ENCODE measurements at places on chromosomes 1 and 21.

GRCh38 chr1:29387210-29387609, 150.9 kb downstream of the PTPRU start:
- no peak for DNase-seq

GRCh38 chr1:181178241-181178879, 89.9 kb downstream of the IER5 start:
- DNase-seq = no peak

DNA sequence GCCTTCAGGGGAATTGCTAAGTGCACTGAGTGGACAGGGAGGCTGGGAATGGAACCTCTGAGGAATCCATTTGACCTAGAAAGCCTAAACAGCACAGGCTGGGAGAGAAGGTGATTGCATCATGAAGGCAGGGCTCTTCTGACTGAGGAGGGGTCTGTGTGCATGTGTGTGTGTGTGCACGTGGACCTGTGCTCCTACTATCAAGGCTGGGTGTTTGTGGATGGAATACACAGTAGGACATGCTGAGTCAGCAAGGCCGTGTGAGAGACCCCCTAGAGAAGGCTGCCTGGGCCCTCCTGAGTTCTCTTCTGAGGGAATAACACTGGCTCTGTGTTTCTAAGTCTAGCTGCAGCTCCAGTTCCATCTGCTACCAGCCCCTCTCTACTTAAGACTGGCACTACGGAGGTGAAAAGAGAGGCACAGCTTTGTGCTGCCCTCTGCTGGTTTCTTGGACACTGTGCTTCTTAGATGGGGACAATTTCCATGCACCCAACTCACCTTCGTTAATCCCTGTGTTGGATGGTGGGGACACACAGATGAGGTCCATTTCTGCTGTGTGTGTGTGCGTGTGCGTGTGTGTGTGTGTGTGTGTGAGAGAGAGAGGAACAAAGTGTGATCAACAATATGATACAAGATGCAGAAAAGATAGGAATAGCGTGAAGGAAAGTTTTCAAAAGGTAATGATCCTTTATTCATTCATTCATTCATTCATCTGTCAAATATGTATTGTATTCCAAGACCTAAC, 6.2 kb upstream of the EFCAB14 start:
- peak; percentile 68 for DNase-seq

DNA sequence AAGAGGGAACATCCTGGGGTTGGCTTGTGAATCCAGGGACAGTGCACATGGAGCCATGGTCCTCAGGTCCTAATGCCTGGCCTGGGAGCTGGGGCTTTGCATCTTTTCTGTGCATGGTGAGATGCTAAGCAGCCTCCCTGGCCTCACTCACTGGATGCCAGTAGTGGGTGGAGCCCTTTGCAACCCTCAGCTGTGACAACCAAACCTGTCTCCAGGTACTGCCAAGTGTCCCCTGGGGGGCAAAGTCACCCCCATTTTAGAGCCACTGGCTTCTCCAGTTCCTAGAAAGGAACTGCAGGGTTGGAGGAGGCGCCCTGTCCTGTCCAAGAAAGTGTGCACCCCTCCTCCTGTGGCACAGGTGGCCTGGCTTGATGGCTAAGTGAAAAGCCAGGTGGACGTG, 44.6 kb upstream of the GRIK3 start:
- DNase-seq = no peak

GRCh38 chr21:30518876-30519275, 16.9 kb upstream of the KRTAP19-5 start:
- DNase-seq = no peak

DNA sequence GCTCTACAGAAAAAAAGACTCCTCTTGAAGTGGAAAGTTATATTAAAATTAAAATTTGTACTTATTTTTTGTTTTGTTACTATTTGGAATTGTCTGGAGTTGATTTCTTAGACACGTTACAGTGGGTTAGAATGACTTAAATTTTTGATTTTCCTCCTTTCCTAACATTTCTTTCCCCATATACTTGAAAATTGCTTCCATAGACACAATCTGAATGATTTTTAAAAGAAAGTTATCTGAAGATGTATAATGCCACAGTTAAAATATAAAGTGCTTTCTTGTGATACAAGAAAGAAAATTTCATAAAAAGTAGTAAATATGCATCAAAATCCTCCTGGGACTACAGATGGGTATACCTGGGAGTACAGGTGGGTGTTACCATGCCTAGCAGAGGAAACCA, 2.3 kb downstream of the HS2ST1 start:
- no peak for DNase-seq

GRCh38 chr1:44072204-44072603, 40.9 kb upstream of the SLC6A9 start:
- DNase-seq = no peak

DNA sequence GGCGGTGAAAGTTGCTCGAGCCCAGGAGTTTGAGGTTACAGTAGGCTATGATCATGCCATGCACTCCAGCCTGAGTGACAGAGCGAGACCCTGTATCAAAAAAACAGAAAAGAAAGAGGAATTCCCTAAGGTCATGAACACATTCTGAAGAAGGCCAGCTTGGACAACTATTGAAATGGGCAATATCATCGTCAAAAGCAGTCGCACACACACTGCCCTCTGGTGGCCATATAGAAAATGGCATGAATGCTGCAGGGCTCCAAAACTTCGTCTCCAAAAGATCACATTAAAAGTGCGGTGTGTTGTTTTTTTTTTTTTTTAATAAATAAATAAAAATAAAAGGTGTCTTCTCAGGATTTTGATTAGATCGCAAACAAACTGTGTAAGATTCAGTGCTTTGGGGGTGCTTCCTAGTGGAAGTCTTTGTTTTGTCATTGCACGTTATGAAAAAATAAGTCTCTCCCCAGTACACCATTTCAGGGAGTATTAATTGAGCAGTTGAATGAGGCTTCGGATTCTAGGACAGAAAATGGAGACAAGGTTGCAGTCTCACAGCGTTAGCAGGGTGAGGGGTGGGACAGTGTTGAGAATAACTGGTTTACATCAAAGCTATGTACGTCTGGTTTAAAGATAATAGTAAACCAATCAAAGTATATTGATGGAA, 87.5 kb upstream of the FMN2 start:
- DNase-seq = peak; percentile 23

GRCh38 chr1:26664802-26665201, 31.0 kb upstream of the ARID1A start:
- DNase-seq = no peak

DNA sequence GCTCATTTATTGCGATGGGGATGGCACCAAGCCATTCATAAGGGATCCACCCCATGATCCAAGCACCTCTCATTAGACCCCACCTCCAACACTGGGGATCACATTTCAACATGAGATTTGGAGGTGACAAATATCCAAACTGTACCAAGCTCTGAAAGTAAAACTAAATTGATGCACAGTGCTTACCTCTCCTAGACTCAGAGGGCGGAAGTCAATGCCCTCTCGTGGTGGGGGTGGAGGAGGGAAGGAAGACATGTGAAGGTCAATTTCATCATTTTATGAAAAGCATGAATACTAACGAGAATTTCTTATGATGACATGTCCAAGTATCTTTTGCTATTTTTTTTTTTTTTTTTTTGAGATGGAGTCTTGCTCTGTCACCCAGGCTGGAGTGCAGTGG, 120.0 kb downstream of the PGBD5 start:
- peak; percentile 42 for DNase-seq

DNA sequence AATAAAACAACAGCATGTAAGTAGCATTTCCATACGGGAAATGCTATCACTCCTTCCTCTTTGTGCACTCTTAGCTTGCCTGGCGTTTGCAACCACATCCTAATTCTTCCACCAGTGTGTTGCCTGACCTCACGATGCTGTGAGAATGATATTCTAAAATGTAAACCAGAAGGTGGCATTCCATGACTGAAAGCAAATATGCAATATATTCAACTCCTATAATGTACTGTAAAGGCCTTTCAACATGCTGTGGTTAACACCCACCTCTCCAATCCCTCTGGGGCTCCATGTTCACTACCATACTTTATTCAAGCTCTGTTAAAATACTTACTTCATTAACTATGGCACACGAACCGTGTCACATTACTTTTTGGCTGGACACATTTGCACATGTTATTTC, 420.6 kb upstream of the DEPDC1 start:
- no peak for DNase-seq

DNA sequence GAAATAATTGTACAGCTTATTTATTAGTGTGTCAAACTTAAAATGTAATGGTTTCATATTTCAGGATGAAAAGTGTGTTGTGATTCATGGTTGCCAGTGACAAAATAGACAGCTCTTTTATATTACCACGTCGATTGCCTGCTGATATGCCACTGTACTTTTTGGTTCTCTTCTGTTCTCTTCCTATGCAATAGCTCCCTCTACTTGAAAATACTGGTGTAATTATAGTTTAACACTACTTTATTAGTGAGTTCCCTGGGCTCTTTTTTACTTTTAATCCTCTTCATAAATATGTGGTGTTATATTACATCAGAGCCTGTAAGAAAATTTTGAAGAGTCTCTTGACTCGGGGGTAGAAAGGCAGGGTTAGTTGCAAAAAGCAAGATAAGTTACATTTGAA, 111.3 kb downstream of the PATJ start:
- no peak for DNase-seq

DNA sequence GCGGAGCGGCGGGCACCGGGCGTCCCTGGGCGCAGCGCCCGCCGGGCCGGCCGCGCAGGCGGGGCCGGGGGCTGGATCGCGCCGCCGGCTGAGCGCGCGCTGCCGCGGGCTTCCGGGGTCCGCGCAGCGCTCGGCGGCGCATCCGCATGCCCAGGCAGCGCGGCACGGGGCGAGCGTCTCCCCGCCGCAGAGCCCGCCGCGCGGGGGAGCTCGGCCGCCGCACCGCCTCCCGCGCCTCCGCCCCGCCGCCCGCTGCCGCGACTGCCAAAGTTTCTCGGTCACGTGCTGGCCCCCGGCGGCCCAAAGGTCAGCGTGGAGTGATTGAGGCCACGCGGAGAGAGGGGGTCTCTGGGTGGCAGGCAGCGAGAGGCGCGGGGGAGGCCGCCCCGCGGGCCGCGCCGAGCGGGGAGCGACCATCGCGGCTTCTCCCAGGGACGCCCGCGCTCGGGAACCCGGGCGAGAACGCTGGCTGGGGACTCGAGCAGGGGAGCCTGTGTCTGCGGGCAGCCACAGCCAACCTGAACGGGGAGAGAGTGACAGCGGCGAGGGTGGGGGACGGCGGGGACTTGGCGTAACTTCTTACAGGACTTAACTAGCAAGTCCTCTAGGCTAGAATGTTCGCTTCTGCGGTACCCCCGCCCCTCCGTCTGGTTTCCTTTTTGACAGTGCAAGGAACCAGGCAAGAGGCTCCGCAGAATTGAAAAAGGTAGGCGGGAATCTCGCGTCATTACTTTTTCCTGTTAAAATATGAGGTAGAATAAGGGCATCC, at the start of gene ILDR2:
TSS of gene ILDR2 (minus strand) at position 180 of the 769 bp plus-strand sequence. CDS start 272 bp downstream, outside the sequence.
- DNase-seq = peak; percentile 71

DNA sequence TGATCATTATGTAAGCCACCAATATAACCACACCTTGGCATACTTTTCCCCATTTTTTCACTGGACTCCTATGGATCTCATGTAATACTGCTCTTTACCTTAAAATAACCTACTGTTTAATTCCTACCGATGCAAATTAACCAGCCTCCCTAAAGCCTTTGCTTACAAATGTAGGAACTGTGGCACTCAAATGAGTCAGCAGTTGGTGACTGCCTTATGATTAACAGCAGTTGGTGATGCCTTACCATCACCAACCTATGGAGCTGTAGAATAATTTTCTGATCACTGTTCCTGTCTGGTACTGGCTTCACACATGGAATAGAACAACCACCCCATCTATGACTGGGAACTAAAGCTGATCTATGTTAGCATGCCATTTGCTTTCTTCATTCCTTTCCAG, 7.8 kb upstream of the NUDT17 start:
- DNase-seq = no peak

DNA sequence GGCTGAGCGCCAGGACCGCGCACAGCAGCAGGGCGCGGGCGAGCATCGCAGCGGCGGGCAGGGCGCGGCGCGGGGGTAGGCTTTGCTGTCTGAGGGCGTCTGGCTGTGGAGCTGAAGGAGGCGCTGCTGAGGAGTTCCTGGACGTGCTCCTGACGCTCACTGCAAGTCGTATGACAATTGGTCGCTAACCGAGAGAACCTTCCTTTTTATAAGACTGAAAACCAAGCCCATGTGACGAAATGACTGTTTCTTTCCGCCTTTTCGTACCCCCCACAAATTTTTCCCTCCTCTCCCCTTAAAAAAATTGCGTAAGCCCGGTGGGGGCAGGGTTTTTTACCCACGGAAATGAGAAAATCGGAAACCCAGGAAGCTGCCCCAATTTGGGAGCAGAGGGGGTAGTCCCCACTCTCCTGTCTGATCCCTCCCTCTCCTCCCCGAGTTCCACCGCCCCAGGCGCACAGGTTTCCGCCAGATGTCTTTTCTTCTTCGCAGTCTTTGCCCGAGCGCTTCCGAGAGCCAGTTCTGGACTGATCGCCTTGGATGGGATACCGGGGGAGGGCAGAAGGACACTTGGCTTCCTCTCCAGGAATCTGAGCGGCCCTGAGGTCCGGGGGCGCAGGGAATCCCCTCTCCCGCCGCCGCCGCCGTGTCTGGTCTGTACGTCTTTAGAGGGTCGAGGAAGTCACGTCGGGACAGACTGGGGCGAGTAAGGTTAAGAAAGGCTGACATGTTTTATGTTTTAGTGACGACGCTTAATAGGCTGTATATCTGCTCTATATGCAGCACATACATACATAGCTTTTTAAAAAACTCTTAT, at the start of gene PTGS2:
TSS of gene PTGS2 (minus strand) at position 179 of the 817 bp plus-strand sequence. CDS start at position 46, 133 bp downstream.
- DNase-seq = peak; percentile 59

- DNase-seq = no peak
Observed at GRCh38 chr1:208318150-208318734, 74.1 kb upstream of the PLXNA2 start.

DNA sequence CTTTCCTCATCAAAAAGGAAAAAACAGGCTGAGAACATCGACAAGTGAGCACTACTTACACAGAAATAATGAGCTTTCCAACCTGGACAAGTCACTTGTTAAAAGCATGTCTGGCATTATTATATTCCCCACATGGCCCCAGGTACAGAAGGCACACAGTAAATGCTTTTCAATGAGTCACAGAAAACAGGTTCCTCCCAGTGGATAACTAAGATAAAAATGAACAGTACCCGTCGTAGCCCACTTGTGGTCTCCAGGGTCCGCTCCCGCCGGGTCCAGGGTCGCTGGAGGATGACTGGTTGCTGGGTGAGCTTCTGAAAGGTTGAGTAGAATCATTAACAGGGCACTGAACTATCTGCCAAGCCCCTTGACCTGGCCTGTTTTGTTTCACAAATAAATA, 186.6 kb downstream of the SIPA1L2 start:
- DNase-seq = no peak

DNA sequence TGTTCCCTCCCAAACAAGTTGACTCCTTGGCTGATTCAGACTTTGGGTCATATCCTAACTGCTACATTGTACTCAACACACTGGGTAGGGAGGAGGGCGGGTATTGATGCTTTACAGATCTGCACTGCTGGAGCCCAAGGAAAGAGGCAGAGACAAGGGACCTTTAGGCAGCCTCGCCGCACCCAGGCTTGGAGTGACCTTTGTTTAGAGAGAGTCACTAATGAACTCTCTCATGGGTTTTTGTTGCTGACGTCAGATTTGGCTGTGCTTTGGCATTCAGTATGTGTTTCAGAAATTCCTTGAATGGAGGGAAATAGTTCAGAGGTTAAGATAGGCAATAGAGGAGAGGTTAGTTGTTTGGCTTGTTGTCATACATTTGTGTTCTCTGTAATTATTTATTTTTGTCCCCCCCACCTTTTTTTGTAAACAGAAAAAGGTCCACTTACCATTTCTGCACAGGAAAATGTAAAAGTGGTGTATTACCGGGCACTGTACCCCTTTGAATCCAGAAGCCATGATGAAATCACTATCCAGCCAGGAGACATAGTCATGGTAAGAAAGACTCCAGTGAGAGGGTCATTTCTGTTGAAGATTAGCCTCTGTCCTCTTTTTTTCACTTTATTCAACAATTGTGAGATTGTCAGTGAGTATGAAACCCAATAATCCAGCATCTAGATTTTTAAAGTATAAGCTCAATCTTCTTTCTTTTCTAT, 116.1 kb downstream of the ATP5PO start:
- no peak for DNase-seq
